Activated CD8-positive, alpha-beta T cell treated with anti-CD3 and anti-CD28 coated beads, Interleukin-2, amount 10 ng/mL, durations not matched to agents 7 days and 5 days (primary cell): ENCODE measurements at places on chromosomes 1 and 21.

DNA sequence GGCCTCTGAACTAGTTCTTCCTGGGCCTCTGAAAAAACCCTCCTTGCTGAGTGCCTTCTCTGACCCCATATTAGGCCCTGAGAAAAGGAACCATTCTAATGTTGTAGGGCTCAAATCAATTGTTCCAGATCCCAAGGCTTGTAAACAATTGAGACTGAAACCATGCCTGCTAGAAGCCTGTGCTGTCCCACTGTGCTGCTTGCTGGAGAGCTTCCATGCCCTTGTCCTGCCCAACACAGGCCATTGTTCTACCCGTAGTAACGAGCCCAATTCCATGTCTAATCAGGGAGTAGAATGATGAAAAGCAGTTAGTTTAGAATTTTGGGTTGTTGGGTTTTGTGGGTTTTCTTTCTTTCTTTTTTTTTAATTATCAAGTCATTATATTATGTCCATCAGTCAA, 47.4 kb downstream of the ZNF281 start:
- no peak for DNase-seq

- DNase-seq = no peak
These were observed 6.1 kb upstream of the LYPLA2 start for GRCh38 chr1:23784846-23785245.

DNA sequence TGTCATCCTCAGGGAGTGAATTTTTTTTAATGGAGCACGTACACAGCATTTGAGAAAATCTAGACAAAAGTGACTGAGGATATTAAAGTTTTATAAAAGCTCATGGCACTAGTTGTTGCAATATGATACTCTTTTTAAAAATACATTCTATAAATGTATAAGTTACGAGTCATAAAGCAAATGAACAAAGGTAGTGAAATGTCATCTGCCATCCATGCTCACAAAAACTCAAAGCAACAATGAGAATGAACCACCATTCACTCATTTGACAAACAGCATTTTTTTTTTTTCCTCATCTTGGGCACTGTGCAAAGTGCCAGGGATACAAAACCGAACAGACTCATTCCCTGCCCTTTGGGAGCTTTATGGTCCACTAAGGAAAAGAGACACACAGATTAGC, 38.7 kb downstream of the GPR137B start:
- DNase-seq = no peak

DNA sequence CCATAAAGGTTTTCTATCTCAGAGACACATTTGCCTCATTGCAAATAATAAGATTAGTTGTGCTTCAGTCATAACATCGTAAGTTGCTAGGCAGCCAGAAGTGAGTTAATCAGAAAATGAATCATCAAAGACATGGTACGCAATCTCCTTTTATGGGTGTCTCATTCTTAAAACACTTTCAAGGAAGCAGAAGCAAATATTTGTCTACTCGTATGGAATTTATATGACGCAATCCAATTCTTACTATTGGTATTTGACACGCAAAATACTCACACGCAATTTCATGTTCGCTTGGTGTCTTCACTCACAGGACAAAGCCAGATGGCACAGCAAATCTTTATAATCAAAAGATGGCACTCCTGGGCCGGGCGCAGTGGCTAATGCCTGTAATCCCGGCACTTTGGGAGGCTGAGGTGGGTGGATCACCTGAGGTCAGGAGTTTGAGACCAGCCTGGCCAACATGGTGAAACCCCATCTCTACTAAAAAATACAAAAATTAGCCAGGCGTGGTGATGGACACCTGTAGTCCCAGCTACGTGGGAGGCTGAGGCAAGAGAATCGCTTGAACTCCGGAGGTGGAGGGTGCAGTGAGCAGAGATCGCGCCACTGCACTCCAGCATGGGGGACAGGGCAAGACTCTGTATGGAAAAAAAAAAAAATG, 56.4 kb downstream of the HLCS start:
- DNase-seq = no peak

DNA sequence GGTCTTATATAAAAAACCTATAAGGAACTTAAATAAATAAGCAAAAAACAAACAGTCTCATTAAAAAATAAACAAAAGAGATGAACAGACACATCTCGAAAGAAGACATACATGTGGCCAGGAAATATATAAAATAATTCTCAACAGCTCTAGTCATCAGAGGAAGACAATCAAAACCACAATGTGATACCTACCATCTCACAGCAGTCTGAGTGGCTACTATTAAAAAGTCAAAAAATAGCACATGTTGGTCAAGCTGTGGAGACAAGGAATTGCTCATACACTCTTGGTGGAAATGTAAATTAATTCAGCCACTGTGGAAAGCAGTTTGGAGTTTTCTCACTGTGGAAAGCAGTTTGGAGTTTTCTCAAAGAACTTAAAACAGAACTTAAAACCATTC, 100.3 kb upstream of the ADAMTS5 start:
- DNase-seq = no peak

- no peak for DNase-seq
These were observed 20.2 kb downstream of the PROK1 start for GRCh38 chr1:110471131-110471530.
